Esophagus mucosa (tissue), 1 donor: ENCODE measurements at places on chromosomes 2 and 18.

DNA sequence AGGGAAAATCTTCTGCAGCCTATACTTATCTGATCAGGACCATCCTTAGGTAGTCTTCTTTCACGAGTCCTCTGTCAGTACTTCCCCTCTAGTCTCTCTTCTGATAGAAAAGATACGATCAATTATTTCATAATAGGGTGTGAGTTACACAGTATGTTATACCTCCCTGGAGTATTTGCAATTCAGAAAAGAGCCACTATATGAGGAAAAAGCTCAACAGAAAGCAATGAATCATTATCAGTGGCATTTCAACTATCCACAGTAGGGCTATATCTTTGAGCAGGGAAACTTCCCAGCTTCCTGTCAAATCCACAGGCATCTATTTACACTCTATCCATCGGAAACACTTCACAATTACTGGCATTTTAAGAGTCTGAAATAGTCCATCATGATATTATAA lies 105.3 kb upstream of the ACVR2A start:
- ATAC-seq: no peak

DNA sequence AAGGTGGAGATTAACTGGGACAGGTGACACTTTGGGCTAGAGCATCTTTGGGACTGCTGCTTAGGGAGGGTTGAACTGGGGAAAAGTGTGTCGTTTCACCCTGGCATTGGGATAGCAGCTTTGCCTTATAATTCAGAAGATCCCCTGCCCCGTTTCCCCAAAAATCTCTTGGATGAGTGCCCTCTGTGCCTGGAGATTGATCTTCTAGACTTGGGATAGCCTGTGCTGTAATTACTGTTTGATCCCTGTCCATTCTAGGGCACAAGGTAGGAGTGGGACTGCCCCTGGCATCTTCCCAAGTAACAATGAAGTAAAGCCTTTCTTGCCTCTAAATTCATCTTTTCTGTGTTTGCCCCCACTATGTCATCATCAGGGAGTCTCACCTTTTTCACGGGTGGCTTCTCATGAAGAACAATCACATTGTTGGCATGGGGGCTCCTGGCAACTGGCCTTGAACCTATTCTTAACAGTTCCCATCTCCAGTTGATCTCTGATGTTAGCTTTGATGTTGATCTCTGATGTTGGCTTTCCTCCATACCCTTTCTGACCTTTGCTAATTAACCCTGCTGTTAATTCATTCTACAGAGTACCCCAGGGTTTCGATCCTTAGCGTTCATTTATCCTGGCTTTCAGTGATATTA lies 21.6 kb downstream of the MTHFD2 start:
- no peak for ATAC-seq

DNA sequence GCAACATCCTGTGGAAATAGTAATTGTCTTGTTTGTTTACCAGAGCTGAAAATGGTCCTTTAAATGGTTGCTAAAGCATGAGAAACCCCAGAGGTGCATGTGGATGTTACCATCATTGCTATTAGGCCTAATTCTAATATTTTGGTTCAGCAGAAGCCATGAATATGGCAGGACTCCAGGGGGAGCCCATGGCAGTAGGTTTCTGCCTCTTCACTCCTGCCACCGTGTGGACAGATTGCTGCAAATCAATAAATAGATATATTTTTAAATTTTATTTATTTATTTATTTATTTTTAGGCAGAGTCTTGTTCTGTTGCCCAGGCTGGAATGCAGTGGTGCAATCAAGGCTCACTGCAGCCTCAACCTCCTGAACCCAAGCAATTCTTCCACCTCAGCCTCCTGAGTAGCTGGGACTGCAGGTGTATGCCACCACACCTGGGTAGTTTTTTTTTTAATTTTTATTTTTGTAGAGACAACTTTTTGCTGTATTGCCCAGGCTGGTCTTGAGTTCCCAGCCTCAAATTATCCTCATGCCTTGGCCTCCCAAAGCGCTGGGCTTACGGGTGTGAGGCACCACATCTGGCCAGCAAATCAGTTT lies 54.9 kb upstream of the CAPN13 start:
- peak; percentile 55 for ATAC-seq

GRCh38 chr18:26497866-26498265 lies 50.5 kb downstream of the KCTD1 start:
- ATAC-seq: no peak

DNA sequence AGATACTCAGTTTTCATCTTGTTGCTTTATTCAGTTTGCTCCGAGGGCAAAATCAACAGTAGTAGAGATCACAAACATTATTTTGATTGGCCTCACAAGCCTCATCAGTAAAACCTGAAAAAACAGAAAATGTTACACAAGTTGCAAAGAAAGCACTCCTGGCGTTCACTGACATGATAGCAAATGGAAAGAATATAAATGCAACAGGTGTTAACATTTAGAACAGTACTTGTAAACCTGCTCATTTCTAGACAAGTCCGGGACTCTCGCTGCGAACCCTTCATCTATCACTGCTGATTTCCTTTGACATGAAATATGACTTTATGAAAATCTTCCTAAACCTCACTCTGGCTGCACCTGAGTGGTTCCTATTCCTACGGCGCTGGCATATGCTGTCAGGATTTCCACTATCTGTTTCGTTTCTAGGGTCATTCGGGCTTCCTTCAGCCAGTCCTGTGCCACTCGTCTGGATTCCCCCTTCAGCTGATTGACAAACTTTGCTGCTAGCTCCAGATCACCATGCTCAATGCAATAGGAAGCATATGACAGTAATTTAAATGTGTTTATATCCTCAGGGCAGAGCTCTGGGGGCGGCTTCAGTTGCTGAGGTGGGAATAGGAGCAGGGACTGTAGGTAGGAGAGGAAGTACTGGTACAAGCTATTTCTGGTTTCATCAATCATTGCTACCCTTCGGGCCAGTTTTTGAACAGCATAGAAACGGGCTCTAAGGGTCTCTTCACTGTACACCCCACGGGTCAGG lies 38.1 kb downstream of the PTCD3 start:
- ATAC-seq: no peak

DNA sequence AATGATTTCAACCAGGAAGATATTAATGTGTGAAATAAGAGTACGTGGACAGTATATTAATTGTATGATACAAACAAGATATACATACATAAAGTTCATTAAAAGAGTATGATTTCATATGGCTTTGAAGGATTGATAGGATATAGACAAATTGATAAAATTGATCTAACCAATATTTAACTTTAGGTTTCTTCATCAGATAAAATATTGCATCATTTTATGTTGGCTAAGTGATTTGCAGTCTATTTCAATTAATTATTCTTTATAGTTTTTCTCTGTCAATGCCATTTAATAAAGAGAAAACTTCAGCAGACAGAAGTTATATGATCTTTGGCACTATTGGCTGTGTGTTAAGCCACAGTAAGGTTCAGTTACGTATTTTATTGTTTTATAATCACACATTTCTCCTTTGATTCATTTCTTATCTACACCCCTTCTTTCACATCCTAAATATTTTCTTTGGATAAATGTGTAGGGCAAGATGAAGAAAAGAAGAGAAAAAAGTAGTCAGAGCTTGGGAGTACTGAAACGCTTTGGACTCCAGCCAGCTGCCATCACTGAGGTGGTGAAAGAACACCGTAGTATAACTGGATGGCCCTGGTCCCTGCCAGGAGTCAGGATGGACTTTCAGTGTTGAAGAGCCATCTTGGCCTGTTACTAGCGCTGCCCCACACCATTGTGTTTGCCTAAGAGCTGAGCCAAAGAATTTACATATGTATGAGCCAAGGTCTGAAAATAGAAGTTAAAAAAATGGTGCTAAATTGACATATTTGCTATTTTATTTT lies 9.8 kb upstream of the CPS1 start:
- no peak for ATAC-seq

- ATAC-seq: no peak
Measured at GRCh38 chr18:76710646-76711520, 111.5 kb upstream of the ZNF236 start.

DNA sequence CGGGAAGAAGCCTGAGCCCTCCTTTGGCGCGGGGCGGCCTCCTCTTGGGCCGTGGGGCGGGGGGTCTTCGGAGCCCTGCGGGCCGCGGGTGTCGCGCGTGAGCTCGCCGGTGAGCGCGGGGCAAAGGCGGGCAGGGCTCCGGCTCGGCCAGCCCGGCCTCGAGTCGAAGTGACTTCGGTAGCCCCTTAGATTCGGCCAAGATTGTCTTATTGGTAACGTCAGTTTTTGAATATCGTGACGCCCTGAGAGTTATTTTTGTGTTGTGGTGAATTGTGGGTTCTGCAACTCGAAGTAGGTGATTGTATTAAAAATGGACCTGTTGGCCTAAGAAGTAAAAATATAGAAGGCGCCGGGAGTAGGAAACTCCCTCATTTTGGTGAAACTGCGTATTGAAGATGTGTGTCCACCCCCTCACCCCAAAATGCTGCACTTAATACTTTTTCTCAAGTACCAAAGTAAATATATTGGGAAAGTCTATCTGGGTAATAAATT lies 669 bp downstream of the MARCHF7 start:
- ATAC-seq: no peak

DNA sequence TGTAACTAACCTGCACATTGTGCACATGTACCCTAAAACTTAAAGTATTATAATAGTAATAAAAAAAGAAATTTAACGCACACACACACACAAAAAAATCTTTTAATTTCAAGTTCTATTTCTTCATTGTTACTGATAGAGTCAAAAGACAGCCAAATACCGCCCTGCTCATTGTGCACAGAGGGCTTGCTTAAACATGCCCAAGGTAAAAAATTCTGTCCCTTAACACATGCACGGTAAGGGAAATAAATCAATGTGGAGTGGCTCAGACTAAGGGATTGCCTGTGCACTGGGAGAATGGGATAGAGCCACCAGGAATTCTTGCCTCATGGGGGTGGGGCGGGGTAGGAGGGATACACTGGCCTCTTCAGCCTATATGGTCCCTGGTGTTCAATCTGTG lies 468.0 kb downstream of the NUP35 start:
- no peak for ATAC-seq

GRCh38 chr2:81976998-81977397 lies 1672.4 kb upstream of the LRRTM1 start:
- ATAC-seq: no peak

DNA sequence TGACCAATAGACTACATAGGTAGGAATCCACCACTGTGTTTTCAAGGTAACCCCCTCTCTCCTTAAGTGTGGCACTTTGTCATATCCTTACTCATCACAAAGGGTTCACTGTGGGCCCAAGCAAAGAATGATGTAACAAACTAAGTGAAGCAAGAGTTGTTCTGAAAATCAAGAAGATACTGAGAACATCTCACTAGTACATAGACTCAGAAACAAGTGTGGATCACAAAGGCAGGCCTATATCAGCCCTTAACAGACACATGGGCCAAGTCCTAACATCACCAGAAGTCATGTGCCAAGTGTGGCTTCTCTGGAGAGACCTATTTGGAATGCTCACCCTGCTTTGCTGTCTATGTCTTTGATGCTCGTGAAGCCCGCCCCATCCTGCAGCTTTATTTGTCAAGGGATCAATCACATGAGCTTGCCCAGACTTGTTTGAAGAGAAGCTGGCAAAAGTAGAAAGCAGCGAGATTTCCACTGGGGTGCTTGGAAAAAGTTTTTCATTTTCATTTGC lies 131.2 kb upstream of the TTC39C start:
- ATAC-seq: peak; percentile 76

DNA sequence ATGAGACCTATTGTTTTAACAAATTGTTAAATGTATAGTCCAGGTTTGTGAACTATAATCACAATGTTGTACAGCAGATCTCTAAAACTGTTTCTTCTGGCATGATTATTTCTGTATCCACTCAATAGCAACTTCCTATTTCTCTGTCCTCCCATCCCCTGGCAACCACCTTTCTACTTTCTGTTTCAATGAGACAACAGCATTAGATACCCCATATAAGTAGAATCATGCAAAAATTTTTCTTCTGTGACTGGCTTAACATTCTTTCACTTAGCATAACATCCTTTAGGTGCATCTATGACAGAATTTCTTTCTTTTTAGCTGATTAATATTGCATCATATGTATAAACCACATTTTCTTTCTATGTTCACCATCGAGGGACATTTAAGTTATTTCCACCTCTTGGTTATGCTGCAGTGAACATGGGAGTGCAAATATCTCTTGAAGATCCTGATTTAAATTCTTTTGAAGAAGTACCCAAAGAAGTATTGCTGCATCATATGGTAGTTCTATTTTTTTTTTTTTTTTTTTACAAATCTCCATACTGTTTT lies 713.5 kb downstream of the LRP1B start:
- ATAC-seq: no peak

GRCh38 chr2:149329068-149329467 lies 1.3 kb upstream of the LYPD6 start:
- ATAC-seq: peak; percentile 6

- ATAC-seq: no peak
Measured at GRCh38 chr18:25876330-25876948, 214.0 kb downstream of the SS18 start.

DNA sequence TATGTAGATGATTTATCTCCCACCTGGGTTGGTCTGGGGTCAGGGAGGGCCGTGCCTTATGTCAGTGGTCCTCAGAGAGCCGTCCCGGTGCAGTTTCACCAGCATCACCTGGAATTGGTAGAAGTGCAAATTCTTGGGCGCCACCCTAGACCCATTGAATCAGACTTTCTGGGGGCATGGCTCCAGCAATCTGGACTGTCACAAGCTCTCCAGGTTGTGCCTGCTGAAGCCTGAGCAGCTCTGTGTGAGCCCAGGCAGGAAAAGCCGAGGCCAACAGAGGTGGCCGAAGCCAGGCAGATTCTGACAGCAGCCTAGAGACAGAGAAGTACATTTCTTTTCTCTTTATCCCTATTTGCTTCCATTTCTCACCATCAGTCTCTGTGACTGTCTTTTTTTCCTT lies 98.4 kb upstream of the SEC11C start:
- no peak for ATAC-seq

- peak; percentile 63 for ATAC-seq
Measured at GRCh38 chr2:113894156-113894743, 4.4 kb downstream of the ACTR3 start.

GRCh38 chr2:156459720-156460119 lies 23.5 kb downstream of the GPD2 start:
- no peak for ATAC-seq

DNA sequence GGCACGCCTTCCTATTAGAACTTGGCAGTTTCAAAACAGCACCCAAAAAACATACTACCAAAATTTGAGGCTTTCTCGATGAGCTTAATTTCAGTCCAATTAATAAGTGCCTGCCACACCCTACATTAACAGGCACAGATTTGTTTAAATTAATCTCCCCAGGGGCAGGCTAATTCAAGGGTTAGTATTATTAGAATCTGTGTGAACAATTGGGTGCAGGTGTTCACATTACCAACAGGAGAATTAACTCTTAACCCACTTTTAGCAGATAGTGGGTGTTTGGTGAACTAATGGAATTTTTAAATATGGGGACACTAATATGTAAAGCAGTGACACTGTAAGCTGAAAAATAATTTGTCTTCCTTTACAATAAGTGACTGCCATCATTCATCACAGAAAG lies 4.1 kb downstream of the MBD2 start:
- no peak for ATAC-seq

DNA sequence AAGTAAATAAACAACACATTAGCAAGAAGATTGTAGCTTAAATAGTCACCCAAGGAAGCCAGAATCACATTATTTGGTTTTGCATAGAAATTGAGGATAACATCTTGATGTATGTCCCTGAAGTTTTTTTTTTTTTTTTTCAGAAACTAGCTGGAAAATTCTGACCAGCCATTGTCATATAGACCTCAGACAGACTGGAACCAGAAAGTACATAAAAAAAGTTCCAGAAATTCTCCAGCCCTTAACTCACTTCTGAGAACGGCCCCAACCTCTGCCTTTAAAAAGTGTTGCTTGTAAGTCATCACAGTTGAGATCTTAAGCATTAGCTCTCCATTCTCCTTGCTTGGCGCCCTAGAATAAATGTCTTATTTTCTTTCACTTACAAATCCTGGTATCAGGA lies 350.5 kb downstream of the CCDC85A start:
- no peak for ATAC-seq
